ENCODE measurements at places on chromosomes 1 and 21. TPM values are rescaled to one million over a fixed set of nuclear protein-coding genes. Genes with fewer than 3 reads are reported as not detected.

DNA sequence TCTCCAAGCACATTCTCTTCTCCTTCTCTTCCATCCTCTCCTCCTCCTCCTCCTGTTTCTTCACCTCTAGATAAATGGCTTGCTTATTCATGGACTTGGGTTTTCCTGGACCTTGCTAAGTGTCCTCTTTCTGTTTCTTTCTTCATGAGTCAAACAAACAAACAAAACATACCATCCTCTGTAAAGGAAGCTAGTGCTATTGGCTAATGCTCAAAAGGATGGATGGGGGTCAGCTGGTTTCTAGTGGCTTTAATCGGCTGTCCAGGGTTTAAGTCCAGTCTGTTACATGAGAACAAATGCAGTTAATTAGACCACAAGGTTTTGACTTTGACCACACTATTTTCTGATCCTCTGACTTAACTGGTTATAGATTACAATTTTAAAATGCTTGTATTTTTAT, 83.8 kb upstream of the TSPAN2 start:
- DNase-seq = no peak

DNA sequence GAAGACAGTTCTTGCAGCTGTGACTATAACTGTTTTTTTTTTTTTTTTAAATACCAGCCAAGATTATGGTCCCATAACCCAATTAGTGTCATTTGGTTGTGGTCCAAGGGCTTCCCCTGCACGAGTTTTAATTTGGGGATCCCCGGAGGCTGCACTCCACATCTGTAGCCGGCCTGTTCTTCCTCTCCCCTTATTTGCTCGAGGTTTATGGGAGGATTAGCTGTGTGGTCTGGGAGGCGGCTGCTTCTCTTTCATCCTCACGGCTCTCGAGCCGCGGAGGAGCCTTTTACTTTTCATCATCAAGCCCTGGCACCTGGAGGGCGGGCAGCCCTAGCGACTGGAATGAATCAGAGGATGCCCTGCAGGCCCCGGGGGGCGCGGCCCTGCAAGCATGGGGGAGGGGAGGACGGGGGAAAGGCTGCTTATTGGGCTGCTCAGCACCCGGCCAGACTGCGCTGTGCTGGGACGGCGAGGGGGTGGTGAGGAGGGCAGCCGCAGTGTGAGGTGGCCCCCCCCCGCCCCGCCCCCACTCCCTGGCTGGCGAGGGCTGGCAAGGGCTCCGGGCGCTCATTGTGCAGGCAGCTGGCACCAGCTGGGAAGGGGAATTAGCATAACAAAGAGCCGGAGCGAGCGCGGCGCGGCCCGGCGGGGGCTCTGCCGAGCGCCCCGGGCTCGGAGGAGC, 18.5 kb downstream of the SERTAD4 start:
- peak; percentile 93 for DNase-seq

SGIP1 gene
- polyA plus RNA-seq = 22.1 TPM

CNTN2 gene
- 0.03 TPM for polyA plus RNA-seq

DNA sequence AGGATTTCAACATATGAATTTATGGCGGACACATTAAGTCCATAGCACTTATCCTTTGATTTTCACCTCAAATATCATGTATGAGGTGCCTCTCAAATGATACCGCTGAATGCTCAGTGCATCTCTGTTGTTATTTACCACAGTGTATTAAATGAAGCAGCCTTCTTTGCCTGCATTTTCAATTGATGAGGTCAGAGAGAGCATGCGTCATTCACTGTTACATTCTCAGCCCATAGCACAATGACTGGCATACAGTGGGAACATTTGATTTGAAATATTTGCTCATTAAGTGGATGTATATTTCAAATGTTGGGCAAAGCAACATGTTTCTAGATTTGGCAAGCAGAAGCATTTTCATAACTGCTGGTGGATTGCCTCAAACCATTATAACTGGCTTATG, 45.7 kb downstream of the LRRC7 start:
- no peak for DNase-seq

HMCN1 gene
- 59.5 TPM for polyA plus RNA-seq

MORN1 gene
- 13.7 TPM for polyA plus RNA-seq

DNA sequence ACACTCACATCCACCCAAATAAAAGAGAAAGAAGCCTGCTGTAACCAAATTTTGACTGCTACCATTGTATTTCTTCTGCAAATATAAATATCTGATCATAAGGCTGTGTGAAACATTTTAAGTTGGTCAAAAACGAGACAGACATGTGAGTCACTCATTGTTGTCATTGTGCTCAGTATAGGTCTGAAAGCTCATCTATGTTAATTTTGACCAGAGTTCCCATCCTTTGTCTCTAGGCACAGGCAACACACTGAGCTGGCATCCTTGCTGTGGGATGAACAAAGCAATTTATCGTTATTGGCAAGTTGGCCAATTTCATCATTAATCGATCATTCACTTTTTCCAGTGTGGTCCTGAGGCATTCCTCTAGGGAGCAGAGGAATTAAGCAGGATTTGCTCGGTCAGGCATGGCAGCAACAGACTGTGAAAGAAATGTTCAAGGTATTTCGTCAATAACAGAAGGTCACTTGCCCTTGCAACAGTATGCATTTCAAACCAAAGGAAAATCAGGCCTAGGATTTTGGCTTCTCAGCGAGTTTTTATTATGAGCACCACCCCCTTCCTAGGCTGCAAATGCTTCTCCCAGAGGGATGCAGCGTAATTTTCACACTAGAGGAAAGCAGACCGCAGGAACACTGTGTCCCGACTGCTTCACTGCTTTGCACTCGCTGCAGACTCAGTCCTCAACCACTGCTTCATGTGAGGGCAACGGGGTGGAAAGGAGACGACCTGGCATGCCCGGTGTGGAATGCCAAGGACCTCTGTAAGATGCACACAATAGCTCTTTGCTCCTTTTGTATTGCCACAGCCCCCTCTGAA, 87.9 kb upstream of the SMYD2 start:
- DNase-seq = no peak

- peak; percentile 82 for DNase-seq
These were observed 610 bp downstream of the AJAP1 start for GRCh38 chr1:4654764-4655673.

- DNase-seq = no peak
These were observed 18.5 kb upstream of the TBX15 start for GRCh38 chr1:119006406-119007279.

DNA sequence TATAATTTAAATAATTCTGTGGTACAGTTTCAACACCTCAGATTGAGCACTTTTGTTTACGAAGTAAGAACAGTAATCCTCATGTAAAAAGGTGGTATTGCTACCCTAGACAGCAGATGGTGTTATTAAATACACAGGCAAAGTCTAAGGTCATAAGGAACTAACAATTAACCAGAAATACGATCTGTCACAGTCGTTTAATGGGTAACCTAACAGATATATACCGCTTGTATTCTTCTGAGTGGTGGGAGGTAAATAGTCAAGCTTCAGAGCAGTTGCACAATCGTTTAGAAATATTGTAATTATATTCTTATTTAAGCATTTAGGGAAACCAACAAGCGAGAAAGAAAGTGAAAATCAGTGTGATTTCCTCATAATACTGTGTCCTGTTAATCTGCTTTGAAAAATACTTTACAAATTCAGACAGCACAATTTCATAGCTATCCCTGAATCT, 9.8 kb upstream of the IRF2BP2 start:
- no peak for DNase-seq

TRIM46 gene
- polyA plus RNA-seq = 12.3 TPM

FCRL4 gene
- not detected for polyA plus RNA-seq

TNFRSF9 gene
- polyA plus RNA-seq = 2.9 TPM

DNA sequence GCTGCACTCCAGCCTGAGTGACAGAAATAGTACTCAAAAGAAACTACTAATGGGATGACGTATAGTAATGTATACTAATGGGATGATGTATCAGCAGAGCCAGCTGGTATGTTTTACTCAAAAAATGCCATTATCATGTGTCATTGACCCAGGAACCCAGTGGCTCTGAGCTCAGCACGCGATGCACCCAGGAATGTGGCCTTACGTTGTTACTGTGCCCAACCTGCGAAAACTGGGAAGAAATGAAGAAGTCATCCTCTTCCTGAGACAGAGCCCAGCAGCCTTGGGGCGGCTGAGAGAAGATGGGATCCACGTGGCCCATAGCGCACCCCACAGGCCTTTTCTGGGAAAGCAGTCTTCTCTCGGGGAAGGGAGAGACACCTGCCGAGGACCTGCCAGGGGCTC, 8.8 kb downstream of the UBE2J2 start:
- DNase-seq = peak; percentile 56

- no peak for DNase-seq
These were observed 11.7 kb upstream of the CAPN9 start for GRCh38 chr1:230735447-230735846.

GRCh38 chr1:158534496-158534895, 19.7 kb downstream of the OR6Y1 start:
- DNase-seq = no peak

TAS1R1 gene
- not detected for polyA plus RNA-seq

FLVCR1 gene
- 2.5 TPM for polyA plus RNA-seq

- peak; percentile 33 for DNase-seq
These were observed 41.9 kb upstream of the TIAM1 start for GRCh38 chr21:31386006-31386405.

AMY1C gene
- not detected for polyA plus RNA-seq

Measured in SK-N-SH (cell line).